ENCODE measurements at places on chromosomes 7 and 10. TPM values are rescaled to one million over a fixed set of nuclear protein-coding genes. Genes with fewer than 3 reads are reported as not detected.
A peak's percentile ranks its signal among the peaks of the same experiment; 100 is the strongest.

GRCh38 chr10:124065382-124066125 lies 27.8 kb downstream of the CHST15 start:
- no peak for DNase-seq

The SPDYE2 gene
- not detected for total RNA-seq

GRCh38 chr10:69504576-69505250 lies 53.4 kb downstream of the TSPAN15 start:
- no peak for DNase-seq

- no peak for DNase-seq
These were observed 731.6 kb upstream of the ANKRD30A start for GRCh38 chr10:36393801-36394200.

DNA sequence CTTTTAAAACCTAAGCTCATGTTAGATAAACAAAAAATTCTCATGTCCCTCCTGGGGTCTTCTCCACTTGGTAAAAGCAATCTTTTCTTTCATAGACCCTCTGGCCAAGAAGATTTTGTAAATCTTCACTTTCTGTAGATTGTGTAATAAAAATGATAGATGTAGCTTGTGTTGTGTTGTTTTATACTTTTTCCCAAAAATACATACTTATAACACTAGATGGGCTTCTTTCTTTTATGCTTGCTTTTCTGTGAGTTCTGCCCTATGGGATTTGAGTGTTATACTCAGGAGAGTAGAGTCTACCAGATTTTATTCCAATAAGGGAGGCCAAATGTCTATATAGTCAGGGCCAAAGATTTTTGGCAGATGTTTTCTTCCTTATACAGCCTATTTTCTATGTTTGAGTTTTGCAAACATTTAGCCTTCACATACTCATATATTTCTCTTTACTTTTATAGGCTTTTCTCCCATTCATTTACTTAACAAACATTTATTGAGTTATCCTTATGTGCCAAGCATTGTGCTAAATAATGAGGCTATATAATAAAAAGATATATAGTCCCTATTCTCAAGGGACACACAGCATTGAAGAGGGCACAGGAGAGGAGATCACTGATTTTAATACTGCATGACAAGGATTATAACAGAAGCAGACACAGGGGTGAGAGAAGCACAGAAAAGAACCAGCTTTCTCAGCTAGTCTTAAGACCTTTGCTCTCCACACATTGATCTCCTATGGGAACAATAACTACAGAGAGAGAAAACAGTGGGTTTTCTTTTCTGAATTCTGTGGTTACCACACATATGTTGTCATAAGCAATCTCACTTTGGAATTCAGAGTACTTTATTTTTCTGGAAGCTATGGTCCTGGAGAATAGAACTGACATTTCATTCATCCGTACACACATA lies 58.0 kb upstream of the PNLIP start:
- no peak for DNase-seq

The CRYGN gene
- total RNA-seq = 0.17 TPM

The NODAL gene
- not detected for total RNA-seq

The AFAP1L2 gene
- 19.4 TPM for total RNA-seq

GRCh38 chr10:98404571-98405359 lies 10.2 kb downstream of the PYROXD2 start:
- no peak for DNase-seq

The CYP2C8 gene
- not detected for total RNA-seq

- no peak for DNase-seq
These were observed 23.6 kb downstream of the AKR1B1 start for GRCh38 chr7:134435161-134435920.

The SGCE gene
- 96.6 TPM for total RNA-seq

GRCh38 chr10:53166325-53166724 lies 393.7 kb upstream of the MBL2 start:
- DNase-seq = no peak

The CCDC172 gene
- total RNA-seq = not detected

The ELN gene
- 646 TPM for total RNA-seq

DNA sequence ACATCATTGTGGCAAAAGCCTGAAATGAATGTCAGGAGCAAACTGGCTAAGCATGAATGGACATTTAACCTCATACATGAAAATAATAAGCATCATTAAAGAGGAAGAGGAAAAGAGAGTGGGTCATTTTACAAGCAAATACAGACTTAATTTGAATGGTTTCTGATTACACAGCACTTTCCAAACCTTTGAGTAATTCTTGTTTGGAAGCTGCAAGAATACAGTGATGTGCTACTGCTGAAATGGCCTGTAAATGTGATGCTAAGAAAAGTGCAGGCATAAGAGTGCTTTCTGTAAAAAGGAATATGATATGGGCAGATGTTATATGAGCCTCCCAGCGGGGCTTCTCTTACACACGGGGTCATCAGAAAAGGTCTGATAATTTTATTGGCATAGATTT lies 30.2 kb downstream of the TAS2R16 start:
- DNase-seq = no peak

The VCL gene
- total RNA-seq = 444 TPM

- DNase-seq = no peak
These were observed 250.8 kb downstream of the KCNMA1 start for GRCh38 chr10:77386838-77387237.

GRCh38 chr7:28595801-28596200 lies 183.5 kb downstream of the CREB5 start:
- DNase-seq = no peak

DNA sequence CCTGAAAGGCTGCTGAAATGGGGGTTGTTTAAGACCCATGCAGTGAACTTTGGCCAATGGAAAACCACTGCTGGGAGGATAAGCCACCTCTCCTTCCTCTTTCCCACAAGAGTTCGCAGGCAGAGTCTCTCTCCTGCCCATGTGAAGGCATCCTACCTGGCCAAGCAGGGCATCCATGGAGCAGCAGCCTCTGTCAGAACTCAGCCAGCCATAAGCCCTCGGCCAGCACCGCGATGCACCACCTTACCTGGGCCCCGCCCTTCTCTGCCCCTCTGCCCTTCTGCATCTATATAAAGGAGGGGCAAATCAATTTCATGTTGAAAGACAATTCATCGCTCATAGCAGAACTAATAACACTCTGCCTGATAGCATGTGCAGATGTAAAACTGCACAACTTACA lies 6.1 kb upstream of the STK32C start:
- no peak for DNase-seq

DNA sequence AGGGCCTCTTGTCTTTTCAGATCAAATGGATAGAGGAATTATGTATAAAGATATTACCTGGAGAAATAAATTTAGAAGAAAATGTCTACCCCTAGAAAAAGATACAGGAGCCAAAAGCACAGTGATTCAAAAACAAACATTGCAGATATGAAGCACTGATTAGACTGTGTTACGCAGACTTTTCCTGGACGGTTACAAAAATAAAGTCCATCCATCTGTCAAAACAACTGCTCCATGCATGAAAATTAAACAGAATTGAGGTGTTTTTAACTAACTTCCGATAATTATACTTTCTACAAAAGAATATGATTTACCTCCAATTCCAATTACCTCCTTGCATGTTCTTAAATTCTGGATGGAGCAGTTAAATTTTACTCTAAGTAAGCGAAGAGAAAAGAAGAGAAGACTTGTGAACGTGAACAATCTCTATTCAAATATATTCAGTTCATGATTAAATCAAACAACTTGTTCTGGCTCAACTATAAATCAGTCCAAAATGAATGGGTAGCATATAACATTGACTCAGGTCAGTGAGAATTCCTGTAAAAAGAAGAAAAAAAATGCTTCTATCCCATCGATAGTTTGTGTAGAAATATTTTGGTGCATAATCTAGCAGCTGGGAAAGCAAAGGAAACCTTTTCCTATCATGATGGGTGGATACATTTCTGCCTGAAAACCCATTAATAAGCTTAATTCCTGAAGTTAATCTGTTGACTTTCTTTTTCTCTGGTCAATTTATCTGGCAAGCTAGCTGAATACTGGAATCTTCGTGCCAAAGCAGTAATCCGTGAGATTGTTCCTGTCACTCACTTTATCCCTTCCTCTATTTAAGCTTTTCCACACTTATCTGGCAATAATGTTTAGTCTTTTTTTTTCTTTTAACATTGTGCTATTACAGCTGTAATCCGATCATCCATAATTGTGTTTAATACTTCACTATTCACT lies 80.4 kb downstream of the SEMA3A start:
- DNase-seq = no peak

DNA sequence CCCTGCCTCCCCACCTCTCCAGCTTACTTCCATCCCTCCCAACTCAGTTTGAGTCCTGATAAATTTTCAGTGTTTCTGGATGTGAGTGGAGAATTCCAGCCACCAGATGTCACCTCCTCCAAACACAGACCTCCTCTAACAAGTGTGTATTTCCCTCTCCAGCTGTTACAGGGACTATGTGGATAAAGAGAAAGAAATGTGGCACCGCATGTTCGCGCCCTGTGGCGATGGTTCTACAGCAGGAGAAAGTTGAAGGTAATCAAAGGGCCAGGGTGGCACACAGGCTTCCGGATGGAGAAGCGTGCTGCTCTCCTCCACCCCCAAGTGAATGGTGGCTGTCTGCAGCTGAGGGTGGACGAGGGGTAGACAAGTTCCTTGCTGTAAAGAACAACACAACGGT lies 14.7 kb downstream of the FKBP6 start:
- DNase-seq = no peak

The OR2A1 gene
- total RNA-seq = not detected

The SP8 gene
- not detected for total RNA-seq

The LEP gene
- total RNA-seq = not detected

DNA sequence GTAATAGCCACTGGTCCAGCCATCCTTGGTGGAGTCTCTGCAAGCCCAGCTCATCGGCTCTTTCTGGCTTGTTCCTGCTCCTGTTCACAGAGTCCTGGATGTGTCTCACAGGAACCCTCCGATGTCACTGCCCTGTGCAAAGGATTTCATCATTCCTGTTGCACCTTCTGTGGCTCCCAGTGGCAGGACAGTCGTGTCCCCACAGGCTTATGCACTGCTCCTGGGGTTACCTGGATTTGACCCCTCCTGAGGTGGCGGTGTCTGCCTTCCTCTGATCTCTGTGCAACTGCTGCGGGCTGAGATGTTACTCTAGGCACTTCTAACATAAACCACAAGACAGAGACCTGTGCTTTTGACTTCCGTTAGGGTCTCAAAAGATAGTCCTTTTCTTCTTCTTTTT lies 30.6 kb downstream of the APBB1IP start:
- peak; percentile 72 for DNase-seq

- no peak for DNase-seq
These were observed 254.9 kb downstream of the KIAA1217 start for GRCh38 chr10:24463611-24464426.

DNA sequence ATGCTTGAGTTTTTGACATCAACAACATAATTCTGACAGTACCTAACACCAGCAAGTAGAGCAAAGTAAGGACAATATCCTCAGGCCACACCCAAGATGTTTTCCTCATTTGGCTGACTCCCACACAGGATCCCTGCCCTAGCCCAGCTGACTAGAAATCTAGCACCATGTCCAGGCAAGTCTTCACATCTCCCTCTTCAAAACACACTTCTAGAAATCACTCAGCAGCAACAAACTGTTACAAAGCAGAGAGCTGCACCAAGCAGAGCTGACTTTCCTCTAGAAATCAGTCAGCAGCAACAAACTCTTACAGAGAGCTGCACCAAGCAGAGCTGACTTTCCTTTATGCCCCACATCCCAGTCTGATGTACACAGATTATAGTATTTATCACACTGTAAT lies 7.7 kb downstream of the TMEM168 start:
- DNase-seq = no peak

GRCh38 chr7:126750207-126750911 lies 502.4 kb downstream of the GRM8 start:
- DNase-seq = no peak
